Thyroid gland (tissue), 4 donors: ENCODE measurements at places on chromosomes 1 and 21. TPM values are rescaled to one million over a fixed set of nuclear protein-coding genes. Genes with fewer than 3 reads are reported as not detected.

DNA sequence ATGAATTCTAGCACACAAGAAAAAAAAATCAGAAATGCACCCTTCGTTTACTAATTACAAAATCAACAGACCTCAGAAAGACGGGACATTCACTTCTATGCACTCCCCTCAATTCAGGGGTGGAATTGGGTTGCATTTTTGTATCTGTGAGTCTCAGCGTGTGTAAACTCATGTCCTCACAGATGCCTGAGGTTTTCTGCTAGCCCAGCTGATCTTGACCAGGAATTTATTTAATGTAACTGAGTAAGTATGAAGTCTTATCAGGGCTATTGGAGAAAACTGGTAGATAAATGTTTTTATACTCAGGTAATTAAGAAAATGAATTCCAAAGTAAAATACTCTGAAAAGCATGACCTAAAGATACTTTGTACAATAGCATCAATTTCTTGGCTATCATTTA lies 167.7 kb downstream of the RUNX1 start:
- H3K36me3 ChIP-seq = no peaks in the 10 kb centered on the region
- no peak overlapping the region for H3K27ac ChIP-seq

DNA sequence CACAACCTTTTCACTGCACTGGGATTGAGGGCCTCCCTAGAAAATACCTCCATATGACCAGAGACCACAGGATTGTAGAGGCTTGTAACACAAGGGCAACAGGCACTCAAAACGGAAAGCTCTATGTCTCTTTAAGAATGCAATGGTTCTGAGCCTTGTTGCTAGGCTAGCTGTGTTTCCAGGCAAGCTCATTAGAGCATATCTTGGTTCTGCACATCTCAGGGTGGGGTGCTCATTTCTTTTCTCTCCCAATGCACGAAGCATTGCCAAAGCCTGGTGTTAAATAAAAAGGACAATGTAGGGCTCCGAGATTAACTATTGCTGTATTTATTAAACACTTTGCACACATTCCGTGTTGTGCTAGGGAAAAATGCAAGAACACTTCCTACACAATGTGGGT lies 315.9 kb downstream of the PRDM2 start:
- H3K27ac ChIP-seq = no peak overlapping the region
- no peak overlapping the region for H3K4me3 ChIP-seq
- H3K27me3 ChIP-seq = no peaks in the 10 kb centered on the region

GRCh38 chr1:3465935-3466321 lies 11.5 kb downstream of the ARHGEF16 start:
- no peaks in the 10 kb centered on the region for H3K27me3 ChIP-seq
- no peaks in the 10 kb centered on the region for H3K36me3 ChIP-seq
- no peaks in the 10 kb centered on the region for H3K4me1 ChIP-seq
- no peak overlapping the region for H3K4me3 ChIP-seq

DNA sequence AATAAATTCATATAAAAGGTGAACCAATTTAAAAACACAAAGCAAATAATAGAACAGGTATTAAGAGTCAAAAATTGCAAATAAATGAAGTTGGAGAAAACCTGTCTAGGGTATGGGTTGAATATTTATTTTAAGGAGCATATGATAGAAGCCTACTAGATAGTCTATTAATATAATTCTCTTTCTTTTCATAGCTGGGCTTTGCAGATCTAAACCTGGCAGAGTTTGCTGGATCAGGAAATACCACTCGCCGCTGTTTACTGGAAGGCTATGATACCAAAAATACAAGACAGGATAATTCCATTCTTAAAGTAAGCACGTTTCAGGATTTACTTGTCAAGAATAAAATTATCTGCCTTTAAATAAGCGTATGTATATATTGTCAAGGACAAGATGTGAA lies 48.9 kb downstream of the HENMT1 start:
- DNase-seq = no peak
- no peak overlapping the region for H3K27ac ChIP-seq
- H3K27me3 ChIP-seq = no peaks in the 10 kb centered on the region
- H3K4me1 ChIP-seq = peaks cover 23% of the 10 kb centered on the region
- no peaks in the 10 kb centered on the region for H3K36me3 ChIP-seq

GRCh38 chr1:180515364-180515763 lies 13.0 kb upstream of the ACBD6 start:
- no peaks in the 10 kb centered on the region for H3K36me3 ChIP-seq
- H3K4me1 ChIP-seq = no peaks in the 10 kb centered on the region
- H3K27me3 ChIP-seq = no peaks in the 10 kb centered on the region
- DNase-seq = no peak
- H3K4me3 ChIP-seq = no peak overlapping the region

DNA sequence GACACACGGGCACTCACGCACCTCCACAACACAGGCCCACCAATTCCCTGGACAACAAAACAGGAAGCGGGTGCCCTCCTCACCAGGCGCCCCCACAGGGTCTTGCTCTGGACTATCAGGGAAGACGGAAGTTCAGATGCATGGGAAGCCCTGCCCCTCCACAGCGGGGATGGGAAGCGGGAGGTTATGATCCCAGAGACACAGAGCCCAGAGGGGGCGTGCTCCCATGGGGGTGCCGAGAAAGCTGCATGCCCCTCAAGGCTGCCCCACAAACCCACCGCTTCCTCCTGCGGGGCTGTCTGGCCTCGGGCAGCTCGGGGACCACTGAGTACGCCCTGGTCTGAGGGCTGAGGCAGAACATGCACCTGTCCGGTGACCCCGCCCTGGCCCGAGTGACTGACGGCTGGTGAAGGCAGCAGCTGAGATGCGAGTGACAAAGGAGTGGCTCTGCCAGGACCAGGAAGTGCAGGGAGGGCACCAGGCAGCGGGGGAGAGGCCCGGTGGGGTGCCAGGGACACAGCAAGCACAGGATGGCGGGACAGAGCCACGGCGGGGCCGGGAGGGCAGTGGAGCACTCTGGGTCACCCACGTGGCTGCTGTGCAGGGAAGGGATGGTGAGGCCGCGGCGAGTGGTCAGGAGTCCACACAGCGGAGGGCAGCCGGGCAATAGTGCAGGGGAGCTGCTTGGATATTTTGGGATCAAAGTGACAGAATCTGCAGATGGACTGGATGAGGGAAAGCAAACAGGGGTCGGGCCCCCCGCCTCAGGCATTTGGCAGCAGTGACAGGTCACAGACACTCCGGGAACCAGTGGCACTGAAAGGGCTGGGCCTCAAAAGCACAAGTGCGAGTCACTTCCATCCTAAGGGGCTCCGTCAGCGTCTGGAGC lies 18.6 kb downstream of the NADK start:
- H3K27me3 ChIP-seq = no peaks in the 10 kb centered on the region
- peaks cover 42% of the 10 kb centered on the region for H3K36me3 ChIP-seq
- no peak overlapping the region for H3K4me3 ChIP-seq
- peak overlapping the region; percentile 95 for H3K27ac ChIP-seq
- DNase-seq = no peak
- peaks cover 33% of the 10 kb centered on the region for H3K4me1 ChIP-seq

- no peak for DNase-seq
- no peaks in the 10 kb centered on the region for H3K4me1 ChIP-seq
- no peak overlapping the region for H3K4me3 ChIP-seq
- H3K27me3 ChIP-seq = no peaks in the 10 kb centered on the region
Measured at GRCh38 chr21:17901458-17902079, 82.4 kb upstream of the C21orf91 start.

DNA sequence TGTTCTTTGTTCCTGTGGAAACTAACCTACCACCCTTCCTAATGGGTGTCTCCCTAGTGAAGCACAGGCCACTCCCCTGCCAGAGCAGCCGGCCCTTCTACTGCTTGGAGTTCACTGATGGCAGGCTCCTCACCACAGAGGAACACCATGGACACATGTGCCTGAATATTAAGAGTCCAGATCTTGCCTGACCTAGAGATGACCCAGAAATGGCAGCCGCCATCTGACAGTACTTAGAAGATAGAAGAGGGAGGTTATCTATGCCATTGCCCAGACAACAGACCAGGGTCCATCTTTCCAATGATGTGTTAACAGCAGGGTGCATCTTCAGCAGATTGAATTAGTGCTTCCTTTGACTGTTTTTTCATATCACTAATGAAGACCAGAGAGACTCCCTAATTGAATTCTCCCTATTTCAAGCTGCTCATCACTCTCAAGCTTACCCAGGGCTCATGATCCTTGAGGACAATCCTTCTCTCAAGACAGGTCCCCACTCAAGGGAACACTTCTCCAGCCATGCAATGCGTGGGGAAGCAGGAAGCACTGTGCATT lies 59.8 kb downstream of the PLEKHA6 start:
- H3K27me3 ChIP-seq = no peaks in the 10 kb centered on the region
- no peaks in the 10 kb centered on the region for H3K36me3 ChIP-seq
- H3K4me3 ChIP-seq = no peak overlapping the region
- H3K27ac ChIP-seq = no peak overlapping the region

GRCh38 chr1:94954263-94955220 lies 27.6 kb upstream of the CNN3 start:
- H3K4me1 ChIP-seq = peaks cover 16% of the 10 kb centered on the region
- H3K27me3 ChIP-seq = no peaks in the 10 kb centered on the region
- no peak overlapping the region for H3K27ac ChIP-seq
- H3K4me3 ChIP-seq = no peak overlapping the region
- no peaks in the 10 kb centered on the region for H3K36me3 ChIP-seq
- DNase-seq = no peak

GRCh38 chr21:17461014-17461413 lies 51.8 kb upstream of the CXADR start:
- no peak for DNase-seq
- H3K4me1 ChIP-seq = no peaks in the 10 kb centered on the region
- no peaks in the 10 kb centered on the region for H3K36me3 ChIP-seq
- no peak overlapping the region for H3K4me3 ChIP-seq
- no peaks in the 10 kb centered on the region for H3K27me3 ChIP-seq

- DNase-seq = no peak
- no peaks in the 10 kb centered on the region for H3K4me1 ChIP-seq
- H3K27me3 ChIP-seq = no peaks in the 10 kb centered on the region
- no peak overlapping the region for H3K27ac ChIP-seq
Measured at GRCh38 chr1:157806431-157807149, 13.3 kb downstream of the FCRL1 start.

DNA sequence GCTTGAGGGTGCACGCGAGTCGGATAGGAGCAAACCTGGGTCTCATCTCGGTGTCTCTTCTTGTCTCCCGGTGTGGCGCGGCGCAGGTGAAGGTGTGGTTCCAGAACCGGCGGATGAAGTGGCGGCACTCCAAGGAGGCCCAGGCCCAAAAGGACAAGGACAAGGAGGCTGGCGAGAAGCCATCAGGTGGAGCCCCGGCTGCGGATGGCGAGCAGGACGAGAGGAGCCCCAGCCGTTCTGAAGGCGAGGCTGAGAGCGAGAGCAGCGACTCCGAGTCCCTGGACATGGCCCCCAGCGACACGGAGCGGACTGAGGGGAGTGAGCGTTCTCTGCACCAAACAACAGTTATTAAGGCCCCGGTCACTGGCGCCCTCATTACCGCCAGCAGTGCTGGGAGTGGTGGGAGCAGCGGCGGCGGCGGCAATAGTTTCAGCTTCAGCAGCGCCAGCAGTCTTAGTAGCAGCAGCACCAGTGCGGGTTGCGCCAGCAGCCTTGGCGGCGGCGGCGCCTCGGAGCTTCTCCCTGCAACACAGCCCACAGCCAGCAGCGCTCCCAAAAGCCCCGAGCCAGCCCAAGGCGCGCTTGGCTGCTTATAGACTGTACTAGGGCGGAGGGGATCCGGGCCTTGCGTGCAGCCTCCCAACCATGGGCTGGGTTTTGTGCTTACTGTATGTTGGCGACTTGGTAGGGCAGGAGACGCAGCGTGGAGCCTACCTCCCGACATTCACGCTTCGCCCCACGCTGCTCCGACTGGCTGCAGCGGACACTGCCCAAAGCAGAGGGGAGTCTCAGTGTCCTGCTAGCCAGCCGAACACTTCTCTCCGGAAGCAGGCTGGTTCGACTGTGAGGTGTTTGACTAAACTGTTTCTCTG lies 5.1 kb downstream of the HLX start:
- no peak overlapping the region for H3K27ac ChIP-seq
- H3K4me3 ChIP-seq = no peak overlapping the region
- peaks cover 8% of the 10 kb centered on the region for H3K4me1 ChIP-seq

DNA sequence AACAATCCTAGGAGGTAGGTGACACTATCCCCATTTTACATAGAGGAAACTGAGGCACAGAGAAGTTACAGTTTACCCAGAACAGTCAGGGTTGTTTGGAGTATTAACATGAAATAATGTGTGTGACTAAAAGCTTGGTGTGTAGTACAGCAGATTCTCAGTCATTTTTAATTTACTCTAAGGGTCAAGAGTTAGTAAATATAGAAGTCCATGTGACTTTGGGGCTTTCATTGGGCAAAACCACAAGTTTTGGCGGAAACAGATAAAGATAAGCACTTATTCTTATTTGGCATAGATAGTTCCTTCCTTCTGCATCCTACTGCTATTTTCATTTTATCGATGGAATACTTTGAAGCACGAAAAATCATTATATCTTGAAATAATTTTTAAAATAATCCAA lies 128.5 kb downstream of the DNM3 start:
- no peak overlapping the region for H3K27ac ChIP-seq
- no peak overlapping the region for H3K4me3 ChIP-seq
- no peaks in the 10 kb centered on the region for H3K27me3 ChIP-seq

- no peaks in the 10 kb centered on the region for H3K27me3 ChIP-seq
- H3K4me1 ChIP-seq = peaks cover 6% of the 10 kb centered on the region
- H3K36me3 ChIP-seq = no peaks in the 10 kb centered on the region
- peak; percentile 83 for DNase-seq
- H3K4me3 ChIP-seq = no peak overlapping the region
Measured at GRCh38 chr1:206489980-206490770, 17.2 kb upstream of the RASSF5 start.

GRCh38 chr1:50109647-50110075 lies 941 bp downstream of the ELAVL4 start:
- DNase-seq = no peak
- H3K36me3 ChIP-seq = no peaks in the 10 kb centered on the region
- H3K4me1 ChIP-seq = no peaks in the 10 kb centered on the region
- H3K27me3 ChIP-seq = no peaks in the 10 kb centered on the region
- H3K27ac ChIP-seq = no peak overlapping the region
- H3K4me3 ChIP-seq = no peak overlapping the region

GRCh38 chr1:6507037-6507428 lies 15.6 kb upstream of the PLEKHG5 start:
- no peaks in the 10 kb centered on the region for H3K27me3 ChIP-seq
- no peaks in the 10 kb centered on the region for H3K36me3 ChIP-seq
- no peak for DNase-seq
- H3K4me3 ChIP-seq = no peak overlapping the region
- H3K27ac ChIP-seq = no peak overlapping the region

Gene DAB1
- 0.83 TPM for total RNA-seq

Gene SLC41A1
- 54.1 TPM for total RNA-seq

Gene UTS2
- total RNA-seq = not detected

Gene SH3D21
- total RNA-seq = 25.1 TPM

Gene MYOG
- total RNA-seq = not detected
